NCI-H1417 treated with DMSO at 0.1 percent for 48 hours (cell line): ENCODE measurements at places on chromosomes 3 and 15.

DNA sequence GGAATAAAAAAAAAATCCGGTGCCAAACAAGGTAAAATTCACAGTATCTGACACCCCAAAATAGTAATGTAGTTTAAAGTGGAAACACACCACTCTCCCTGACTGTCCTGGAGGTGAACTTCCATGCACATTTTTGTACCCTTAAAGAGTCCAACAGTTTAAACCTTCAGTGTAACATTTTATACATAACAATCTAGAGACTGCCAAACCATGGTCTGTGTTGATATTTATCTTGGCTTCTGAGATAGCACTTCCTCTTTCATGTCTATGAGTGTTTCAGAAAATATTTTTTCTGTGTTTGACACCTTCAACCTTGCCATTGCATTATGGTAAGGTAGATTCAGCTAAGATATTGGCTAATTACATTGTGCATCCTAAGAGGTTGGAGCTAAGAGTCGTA, 13.9 kb downstream of the TMEM45A start:
- no peak for DNase-seq

DNA sequence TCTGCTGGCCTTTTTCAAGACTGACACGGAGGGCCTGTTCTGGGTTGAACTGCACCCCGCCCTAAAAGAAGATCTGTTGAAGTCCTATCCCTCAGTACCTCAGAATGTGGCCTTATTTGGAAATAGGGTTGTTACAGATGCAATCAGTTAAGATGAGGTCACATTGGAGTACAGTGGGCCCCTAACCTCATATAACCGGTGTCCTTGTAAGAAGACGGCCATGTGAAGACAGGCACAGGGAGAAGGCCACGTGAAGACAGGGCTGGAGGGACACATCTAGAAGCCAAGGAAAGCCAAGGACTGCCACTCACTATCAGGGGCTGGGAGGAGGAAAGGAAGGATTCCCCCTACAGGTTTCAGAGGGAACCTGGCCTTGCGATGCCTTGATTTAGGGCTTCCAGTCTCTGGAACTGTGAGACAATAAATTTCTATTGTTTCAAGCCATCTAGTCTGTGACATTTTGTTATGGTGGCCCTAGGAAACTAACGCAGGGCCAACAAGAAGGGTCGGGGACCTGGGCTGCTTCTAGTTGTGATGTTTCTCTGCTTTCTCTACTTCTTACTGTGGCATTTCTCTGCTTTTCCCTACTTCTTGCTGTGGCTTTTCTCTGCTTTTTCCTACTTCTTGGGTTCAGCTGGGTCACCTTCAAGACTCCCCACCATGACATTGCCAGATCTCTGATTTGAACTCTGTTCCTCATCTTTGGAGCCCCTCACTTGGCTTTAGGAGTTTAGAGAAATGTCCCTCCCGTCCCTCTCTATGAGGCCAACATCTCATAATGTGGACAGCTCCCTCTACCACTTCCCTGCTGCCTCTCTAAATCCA, 4.8 kb upstream of the CCDC174 start:
- DNase-seq: no peak

- DNase-seq: no peak
Observed at GRCh38 chr3:72085036-72085435, 300.1 kb upstream of the PROK2 start.

- no peak for DNase-seq
Observed at GRCh38 chr3:64122476-64122875, 99.2 kb upstream of the PSMD6 start.

- DNase-seq: no peak
Observed at GRCh38 chr3:10513306-10513705, 7.9 kb upstream of the ATP2B2 start.

GRCh38 chr15:67528513-67528912, 7.6 kb downstream of the C15orf61 start:
- no peak for DNase-seq

DNA sequence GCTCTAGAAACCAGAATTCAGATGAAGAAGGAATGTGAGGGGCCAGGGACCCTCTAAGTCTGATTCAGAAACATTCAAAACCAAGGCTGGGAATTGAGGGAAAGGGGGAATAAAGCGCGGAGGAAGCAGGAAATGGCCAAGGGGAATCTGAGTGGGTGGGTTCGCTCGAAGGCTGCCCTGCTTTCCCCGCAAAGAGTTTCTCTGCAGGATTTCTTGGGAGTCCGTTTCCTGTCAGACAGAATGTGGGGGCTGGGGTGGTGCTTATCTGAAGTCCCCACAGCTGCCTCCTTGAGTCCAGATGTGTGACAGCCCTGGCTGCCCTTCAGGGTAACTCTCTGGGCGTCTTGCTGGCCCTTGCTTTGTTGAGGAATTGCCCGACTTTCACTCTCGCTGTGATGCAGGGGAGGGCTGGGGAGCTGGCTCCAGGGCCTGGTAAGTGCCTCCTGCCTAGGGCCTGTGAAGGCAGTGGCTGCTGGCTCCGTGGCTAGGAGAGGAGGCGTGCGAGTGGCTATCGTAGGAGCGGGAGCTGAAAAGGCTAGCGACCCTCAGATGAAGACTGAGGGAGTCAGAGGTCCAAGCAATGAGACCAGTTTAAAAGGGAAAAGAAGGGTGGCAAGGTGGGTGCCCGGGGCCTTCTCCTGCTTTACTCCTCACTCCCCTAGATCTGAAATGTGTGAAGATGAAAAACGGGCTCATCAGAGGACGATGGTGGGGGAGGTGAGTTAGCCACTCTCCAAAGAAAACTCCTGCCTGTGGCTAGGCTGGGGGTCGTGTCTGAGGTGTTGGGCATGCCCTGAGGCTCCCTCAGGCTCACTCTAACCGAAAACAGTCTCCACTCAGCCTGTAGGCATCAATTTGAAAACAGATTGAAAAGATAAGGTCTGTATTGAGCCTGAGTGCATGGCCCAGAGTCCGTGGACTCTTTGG, 143.9 kb upstream of the UMPS start:
- DNase-seq: no peak

GRCh38 chr15:93378558-93378957, 289.5 kb upstream of the RGMA start:
- DNase-seq: peak; percentile 92

DNA sequence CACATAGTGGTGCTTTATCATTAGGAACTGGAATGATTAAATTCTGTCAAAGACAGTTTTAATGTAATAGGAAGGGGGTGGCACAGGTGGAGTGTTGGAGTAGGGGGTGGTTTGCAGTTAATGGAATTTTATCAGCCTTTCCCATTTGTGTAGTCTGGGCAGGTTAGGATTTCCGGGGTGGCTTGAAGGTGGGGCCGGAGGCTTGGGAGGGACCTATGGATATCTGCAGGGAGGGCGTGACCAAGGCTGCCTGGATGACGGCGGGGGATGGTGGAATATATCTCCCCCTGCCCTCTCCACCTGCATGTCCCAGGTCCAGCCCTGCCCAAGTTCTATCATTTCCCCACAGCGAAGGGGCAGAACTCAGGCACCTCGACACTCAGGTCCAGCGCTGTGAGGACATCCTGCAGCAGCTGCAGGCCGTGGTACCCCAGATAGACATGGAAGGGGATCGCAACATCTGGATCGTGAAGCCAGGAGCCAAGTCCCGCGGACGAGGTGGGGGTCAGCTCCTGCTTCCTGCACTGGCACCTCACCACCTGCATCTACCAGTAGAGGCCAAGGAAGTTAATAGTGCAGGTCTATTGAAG, 15.5 kb downstream of the TTLL3 start:
- DNase-seq: no peak

DNA sequence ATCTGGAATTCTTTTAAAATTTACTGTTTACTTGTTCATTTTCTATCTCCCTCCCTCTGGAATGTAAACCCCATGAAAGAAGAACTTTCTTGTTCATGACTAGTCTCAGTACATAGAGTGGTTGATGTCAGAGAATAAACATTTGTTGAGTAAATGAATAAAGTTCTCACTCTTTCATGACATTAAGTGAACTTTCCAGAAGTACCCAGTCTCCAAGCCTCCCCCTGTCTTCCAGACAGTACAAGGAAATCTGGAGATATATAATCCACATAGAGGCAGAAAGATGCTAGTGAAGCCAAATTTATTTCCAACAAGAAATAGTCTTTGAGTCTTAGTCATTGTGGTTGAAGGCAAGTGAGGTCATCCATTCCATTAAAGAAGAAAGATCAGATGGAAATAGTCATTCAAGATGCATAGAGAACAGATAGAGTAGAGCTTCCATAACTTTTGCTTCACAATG, 71.5 kb upstream of the GALNT15 start:
- DNase-seq: no peak

DNA sequence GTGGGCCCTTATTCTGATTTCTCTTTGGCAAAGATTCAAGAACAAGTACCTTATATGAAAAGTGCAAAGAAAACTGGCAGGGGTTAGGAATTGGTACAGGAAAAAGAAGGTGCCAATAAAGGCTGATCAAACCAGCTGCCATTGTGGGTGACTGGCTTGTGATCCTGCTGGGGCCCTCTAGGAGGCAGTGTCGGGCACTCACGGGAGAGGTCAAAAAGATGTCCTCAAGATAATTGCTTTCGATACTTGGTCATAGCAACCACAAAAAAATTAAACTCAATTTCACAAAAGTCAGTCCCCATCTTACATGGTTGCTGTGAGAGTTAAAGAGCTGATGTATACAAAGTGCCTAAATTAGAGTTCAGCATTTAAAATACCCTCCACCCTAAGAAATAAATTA, 31.0 kb upstream of the CAV3 start:
- DNase-seq: no peak

DNA sequence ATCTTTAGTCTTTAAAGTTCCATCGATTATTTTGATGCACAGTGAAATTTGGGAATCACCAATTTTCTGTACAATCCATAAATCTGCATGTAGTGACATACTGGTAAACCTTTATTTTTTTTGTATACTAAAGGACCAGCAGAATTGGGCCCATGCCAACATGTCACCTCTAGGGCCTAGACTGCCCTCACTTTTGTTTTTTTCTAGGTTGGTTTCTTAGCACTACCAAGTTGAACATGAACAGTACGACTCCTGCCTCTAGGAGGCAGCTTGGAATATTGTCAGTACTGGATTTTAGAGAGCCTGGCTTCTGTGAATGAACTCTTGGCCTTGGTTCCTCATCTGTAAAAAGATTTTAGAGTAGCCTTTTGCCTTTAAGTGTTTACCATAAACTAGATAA, 32.3 kb downstream of the NKIRAS1 start:
- DNase-seq: no peak

DNA sequence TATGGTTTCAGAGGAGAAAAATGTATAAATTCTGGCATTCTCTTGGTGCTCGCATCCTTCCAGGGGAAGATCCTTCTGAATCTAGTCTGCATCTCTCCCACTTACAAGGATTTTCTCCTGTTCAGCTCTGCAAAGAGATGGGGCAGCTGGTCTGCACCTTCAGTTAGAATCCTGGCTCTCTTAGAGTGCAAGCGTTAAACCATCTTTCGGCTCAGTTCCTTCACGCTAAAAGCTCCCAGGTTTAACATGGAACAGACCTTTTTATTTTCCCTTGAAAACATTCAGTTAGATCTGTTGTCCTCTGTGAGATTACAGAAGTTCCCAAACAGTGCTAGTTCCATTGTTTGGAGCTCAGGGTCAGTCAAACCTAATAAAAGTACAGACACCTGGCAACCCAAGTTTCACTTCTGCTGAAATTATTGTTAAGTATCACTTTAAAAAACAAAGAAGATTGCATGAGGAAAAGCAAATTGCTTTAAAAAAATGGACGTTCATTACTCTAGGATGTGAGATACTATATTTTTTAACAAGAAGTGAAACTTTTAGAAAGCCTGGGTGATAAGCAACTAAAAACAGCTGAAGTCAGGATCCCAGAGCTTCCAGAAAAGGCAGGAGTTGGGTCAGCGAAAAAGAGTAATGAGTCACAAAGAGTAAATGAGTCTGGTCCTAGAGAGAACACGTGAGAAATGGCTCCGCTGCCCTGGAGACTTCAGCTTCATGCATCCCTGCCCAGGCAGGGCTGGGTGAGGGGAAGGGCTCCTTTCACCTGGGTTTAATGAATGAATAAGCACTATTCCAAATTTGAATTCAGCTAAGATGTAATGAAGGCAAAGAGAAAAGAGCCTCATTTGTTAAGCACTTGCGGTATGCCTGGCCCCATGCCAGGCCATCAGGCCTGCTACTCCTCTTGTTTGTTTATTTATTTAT, 63.3 kb downstream of the ABTB1 start:
- no peak for DNase-seq

GRCh38 chr3:120506076-120506827, 55.5 kb upstream of the FSTL1 start:
- no peak for DNase-seq

- DNase-seq: no peak
Observed at GRCh38 chr3:111799951-111800350, 59.1 kb upstream of the PHLDB2 start.

DNA sequence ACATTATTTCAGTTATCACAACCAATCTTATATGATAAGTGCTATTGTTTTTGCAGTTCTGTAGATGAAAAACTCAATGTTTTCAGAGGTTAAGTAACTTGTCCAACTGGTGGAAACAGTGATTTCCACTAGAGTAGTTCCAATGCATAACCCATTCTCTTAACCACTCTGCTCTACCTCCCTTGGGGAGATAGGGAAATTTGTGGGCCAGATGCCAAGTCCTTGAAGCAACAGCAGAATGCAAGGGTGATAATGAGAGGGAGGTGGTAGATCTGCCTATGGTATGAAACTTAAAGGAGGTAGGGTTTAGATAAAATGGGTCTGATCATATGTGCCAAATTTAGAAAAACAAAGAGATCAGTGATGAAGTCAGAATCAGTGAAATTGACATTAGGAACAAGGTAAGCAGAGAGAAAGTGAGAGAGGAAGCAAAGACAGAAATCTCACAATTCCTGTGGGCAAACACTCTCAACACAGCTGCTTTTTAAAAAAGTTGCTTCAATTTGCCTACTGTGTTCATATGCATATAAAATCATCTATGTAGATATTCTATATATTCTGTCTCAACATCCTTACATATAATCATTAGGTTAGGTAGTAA, 50.5 kb upstream of the UBP1 start:
- no peak for DNase-seq

DNA sequence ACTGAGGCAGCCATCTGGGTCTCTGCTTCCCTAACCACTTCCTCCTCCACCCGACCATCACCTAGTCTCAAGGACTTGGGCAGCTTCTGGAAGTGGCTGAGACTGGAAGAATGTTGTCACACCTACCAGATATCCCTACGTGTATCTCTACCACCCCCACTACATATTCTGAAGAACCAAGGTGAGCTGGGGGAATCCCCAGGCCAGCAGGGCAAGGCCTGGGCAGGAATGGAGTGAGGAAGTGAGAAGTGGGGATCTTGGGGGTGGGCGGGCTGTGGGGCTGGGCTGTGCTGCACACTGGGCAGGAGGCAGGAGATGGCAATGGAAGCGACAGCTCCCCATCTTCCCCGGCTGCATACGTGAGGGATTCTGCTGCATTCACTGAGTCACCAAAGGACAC, 17.5 kb upstream of the ALDH1A3 start:
- DNase-seq: no peak
